Caki2 (cell line): ENCODE measurements at places on chromosomes 1 and 21. TPM values are rescaled to one million over a fixed set of nuclear protein-coding genes. Genes with fewer than 3 reads are reported as not detected.

DNA sequence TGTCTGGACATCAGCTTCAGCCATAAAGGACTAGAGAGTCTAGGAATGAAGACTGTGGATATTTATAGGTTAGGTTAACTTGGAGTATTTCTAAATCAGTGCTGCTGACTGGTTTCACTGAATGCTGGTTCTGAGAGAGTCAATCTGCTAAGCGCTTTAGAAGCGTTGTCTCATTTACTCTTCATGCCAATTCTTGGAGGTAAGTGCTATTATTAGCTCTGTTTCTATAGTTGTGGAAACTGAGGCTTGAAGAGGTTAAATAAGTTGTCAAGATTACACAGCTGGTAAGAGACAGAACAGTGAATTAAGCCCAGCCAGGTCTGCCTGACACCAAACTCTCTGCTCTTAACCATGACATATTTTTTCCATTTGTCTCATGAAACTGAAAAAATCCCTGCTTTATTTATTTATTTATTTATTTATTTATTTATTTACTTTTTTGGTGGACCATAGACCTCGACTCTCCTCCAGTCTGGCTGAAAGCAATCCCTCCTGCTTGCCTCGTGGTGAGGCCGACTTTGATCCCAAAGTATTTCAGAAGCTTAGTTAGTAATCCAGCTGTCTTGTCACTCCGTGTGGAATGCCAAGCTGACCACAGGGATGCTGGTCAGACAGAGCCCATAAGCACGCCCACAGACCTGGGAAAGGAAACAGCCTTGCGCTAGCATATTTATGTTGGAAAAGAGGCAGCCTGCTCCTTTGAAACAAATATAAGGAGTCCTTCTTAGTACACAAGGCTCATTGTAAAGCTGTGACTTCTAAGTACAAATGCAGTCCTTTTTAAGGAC, 16.9 kb downstream of the NTMT2 start:
- no peak for DNase-seq

DNA sequence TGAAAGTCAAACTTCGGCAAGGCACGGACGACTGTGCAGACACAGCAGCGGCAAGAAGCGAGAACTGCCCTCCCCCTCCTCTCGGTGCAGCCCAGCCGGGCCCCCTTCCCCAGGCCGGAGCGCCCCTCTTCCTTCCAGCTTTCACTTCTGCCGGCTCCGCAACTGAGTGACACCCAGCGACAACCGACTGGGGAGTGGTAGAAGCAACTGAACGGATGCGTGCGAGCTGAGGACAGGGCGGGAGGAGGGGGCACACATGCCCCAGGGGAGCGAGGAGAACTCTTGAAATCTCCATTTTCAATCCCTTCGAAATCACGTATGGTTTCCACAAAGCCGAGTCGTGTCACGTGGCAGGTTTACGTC, 146.6 kb downstream of the PGBD5 start:
- no peak for DNase-seq

DNA sequence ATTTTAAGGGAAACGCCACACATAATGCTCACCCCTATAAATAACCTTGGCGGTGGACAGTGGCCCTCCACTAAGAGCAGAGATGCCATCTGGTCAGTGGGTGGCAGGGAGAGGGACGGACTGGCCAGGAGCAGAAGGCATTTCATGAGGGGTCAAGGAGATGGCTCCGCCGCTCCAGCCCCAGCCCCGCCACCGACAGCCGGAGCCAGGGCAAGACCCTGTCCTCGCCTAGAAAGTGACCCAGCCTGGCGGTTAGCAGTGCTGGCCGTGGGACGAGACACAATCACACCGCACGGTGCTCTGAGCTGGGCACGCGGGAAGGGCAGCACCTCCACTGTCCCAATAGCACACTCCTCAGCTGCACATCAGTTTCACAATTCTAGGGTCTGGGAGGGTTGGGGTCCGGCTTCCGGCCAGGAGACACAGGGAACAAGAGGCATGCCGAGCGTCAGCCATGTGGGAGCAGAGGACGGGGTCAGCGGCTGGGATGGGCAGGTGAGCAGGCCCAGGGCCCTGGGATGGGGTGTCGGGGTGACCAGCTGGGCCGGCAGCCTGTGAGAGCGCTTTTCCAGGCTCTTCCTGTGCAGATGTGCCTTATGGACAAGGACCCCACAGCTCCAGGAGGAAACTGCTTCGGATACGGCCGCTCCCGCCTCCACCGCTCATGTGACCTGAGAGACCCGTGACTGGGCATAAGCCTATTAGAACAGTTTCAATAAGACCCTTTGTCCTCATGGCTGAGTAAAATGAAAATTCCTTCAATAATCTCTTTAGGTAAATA, 5.7 kb downstream of the SLC19A1 start:
- no peak for DNase-seq

GRCh38 chr1:212637902-212638301, 29.3 kb downstream of the ATF3 start:
- no peak for DNase-seq

GRCh38 chr21:42685036-42685435, 31.6 kb downstream of the PDE9A start:
- DNase-seq: no peak

DNA sequence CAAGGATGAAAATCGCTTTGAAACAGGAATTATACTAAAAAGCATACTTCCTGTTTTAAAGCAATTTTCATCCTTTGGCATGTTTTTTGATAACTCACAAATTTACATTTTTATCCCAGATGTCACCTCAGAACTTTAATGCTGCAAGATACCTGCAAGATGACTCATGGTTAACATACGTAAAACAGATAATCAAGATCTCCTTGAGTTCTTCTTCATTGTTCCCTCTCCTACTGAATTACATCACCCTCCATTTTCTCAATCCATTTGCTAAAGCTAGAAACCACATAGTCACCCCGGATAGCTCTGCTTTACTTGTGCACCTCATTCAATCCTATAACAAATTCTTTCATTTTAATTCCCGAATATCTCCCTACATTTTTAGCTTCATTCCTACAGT, 1114.2 kb downstream of the PLA2G4A start:
- DNase-seq: no peak

DNA sequence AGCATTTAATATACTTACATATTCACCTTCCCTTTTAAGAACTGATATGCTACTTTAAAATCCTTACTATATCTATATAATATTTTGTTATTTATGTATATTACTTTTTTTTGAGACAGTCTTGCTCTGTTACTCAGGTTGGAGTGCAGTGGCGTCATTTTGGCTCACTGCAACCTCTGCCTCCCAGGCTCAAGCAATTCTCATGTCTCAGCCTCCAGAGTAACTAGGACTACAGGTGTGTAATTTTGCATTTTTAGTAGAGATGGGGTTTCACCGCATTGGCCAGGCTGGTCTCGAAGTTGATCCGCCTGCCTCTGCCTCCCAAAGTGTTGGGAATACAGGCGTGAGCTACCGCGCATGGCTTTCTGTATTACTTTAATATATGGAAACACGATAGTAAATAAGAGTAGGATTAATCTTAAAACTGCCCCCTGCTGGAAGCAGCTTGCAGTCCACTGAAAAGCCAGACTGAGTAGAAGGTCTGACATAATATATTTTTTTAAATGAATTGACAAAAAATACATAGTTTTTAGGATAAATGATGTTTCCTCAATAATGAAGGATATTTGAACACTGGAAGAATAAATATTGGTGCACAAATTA, 24.4 kb downstream of the RCAN3 start:
- no peak for DNase-seq

DNA sequence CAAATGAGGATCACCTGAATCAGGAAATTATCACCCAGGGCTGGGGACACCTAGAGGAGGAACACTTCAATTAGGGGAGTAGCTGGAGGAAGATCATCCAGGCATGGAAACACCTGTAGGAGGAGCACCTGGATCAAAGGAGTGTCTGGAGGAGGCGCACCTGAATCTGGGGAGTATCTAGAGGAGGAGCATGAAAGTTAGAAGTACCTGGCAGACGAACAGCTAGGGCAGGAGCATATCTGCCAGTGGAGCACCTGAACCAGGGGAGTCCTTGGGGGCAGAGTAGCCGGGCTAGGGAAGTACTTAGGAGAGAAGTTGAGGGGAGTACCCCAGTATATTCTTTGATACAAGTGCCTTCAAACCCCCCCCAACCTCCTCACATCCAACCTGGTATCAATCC, 1.3 kb downstream of the C1orf210 start:
- no peak for DNase-seq

DNA sequence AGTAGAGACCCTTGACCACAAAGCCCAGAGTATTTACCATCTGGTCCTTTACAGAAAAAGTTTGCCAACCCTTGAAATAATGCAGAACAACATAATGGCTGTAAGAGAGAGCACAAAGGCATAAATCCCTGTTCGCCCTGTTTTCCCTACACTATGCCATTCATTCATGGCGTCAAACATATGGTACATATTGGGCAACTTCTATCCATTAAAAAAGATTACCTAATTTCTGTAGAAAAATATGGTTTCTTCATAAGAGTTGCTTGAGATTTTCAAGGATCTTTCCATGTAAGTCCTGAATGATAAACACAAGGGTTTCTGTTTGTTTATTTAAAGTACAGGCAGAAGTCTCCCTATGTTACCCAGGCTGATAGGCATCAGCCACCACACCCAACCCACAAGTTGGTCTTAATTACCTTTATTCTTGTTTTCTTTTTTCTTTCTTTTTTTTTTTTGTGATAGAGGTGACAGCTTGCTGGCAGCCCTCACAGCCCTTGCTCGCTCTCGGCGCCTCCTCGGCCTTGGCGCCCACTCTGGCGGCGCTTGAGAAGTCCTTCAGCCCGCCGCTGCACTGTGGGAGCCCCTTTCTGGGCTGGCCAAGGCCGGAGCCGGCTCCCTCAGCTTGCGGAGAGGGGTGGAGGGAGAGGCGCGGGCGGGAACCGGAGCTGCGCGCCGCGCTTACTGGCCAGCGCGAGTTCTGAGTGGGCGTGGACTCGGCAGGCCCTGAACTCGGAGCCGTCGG, 68.3 kb upstream of the NR5A2 start:
- DNase-seq: no peak

DNA sequence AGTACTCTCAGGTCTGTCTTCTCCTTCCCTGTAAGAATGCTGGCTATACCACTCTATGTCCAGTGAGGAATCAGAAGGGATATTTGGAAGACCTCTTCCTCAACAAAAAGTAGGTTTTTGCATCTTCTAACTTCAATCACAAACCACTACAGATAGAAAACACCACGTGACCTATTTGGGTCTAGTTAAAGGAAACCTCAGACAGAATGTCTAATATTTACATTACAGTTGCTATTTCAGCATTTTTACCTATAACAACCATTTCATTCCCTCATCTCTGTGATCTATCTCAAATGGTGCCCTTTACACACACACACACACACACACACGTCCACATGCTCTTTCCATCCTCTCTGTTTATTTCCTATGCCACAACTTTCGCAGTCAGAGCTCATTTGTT, 7.9 kb upstream of the ADORA3 start:
- DNase-seq: no peak

GRCh38 chr1:44437107-44437716, 32.2 kb downstream of the RNF220 start:
- DNase-seq: peak; percentile 78

DNA sequence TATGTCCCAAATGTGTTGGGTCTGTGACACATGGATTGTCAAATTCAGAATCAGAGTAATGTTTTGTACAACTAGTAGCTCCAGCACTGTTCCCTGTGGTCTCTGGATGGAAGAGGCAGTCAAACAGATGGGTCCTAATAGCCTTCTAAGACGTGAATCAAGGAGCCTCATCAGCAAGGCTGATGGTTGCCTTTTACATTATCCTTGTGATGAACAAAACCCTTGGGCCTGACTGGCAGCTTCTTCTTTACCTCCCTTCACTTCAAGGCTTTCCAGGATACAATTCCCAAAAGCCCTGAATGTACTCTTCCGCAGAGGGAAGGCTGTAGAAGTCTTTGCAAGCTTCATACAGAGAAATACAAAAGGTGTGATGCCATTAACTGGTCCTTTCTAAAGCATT, 633.3 kb downstream of the USP25 start:
- no peak for DNase-seq

DNA sequence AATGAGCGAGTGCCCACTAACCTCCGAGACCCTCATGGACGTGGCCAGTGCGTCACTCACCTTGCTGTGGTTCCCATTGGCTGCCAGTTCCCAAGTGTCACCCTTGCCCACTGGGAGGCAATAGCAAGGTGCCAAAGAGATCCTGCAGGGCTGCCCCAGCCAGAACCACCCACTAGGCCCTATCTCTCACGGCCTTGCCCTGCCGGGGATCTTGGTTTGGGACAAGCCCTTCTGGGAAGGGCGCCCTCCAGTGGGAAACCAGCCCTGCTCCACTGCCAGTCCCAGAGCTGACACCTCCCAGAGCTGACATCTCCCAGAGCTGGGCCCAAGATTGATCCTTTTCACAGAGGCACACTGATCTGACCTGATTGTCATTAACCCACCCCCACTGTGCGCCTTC, 2.1 kb upstream of the SELENON start:
- no peak for DNase-seq

GRCh38 chr1:209364716-209365115, 218.8 kb upstream of the CAMK1G start:
- DNase-seq: peak; percentile 25

DNA sequence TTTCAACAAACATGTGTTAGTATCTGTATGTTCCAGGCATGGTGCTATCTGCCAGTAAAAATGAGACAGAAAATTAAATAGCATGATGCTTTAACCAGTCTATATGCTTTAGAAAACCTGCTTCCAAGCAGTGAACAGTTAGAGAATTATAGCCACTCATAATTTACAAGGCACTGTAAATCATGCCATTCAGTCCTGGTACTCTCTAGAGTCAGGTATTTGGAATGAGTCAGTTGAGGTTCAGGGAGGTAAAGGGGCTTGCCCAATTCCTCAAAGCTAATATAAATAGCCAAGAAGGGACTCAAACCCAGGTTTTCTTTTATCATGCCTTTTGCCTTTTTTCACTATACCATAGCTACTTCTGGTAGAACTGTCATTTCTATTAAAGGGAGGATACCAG, 184.4 kb downstream of the NFIA start:
- no peak for DNase-seq

DNA sequence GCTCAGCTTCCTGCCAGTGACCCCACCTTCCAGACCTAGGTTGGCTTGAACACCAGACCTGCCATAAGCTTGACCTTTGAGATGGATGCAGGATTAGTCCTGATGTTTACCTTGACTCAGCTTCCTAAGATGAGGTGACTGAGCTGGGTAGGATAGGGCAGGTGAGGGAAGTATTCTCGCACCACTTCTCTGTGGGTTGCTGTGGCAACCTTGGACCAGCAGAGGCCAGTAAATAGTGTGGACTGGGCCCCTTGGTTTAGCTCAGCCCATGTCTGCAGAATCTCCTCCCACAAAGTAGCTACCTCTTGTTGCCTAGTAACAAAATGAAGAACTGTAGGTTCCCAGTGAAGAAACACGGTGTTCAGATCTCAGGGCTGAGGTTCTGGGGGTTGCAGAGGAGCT, 8.4 kb downstream of the RPS6KA1 start:
- DNase-seq: peak; percentile 47

The RUNX3 gene
- total RNA-seq: not detected in 2 replicates

The SELP gene
- total RNA-seq: not detected in 2 replicates

The GPR161 gene
- total RNA-seq: 7.2 and 7.8 TPM in 2 replicates

The SPRR2G gene
- not detected in 2 replicates for total RNA-seq

The COL8A2 gene
- not detected in 2 replicates for total RNA-seq

The HPDL gene
- 0.49 and 1.1 TPM in 2 replicates for total RNA-seq

The BLACAT1 gene
- 0.07 and 0.78 TPM in 2 replicates for total RNA-seq

The LENEP gene
- total RNA-seq: not detected in 2 replicates

The AGT gene
- not detected in 2 replicates for total RNA-seq

The GPR3 gene
- 1.7 TPM in 1 of 2 replicates, not detected in the other for total RNA-seq

The CDCA8 gene
- total RNA-seq: 9.8 and 14.5 TPM in 2 replicates
